Cerebellar nuclear complex (tissue), 1 donor: ENCODE measurements at places on chromosomes 6 and 20.

- no peak for DNase-seq
These were observed 16.3 kb downstream of the HEBP2 start for GRCh38 chr6:138420356-138420755.

GRCh38 chr6:37433657-37434271 lies 743 bp downstream of the CMTR1 start:
- no peak for DNase-seq

DNA sequence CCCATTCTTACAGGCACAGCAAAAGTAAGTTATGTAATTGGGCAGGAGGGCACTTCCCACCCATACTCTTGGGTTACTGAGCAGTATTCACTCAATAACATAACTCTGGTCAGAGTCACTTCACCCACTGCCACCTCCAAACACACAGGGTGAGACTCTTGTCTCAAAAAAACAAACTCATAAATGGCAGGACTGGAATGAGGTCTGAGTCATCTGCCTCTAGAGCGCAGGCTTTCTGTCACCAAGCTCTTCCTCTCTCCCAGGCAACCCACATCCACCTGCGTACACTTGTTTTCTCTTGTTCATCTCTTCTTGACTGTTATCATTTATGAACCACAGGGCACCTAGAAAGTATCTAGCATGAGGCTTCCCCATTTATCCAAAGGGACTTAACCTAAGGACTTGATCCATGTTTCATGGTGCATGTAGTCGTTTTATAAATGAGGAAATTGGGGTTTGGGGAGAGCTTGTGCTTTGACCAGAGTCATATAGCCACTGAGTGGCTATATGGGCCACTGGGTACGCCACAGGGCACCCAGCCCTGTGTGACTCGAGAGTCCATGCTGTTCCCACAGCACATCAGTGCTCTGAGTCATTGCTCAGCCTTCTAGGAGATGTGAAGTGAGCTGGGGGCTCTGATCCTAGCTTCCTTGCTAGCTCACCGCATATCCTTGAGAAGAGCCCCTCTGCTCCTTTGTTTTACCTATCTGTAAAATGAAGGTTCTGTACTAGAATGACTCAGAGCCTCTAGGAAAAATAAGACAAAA lies 22.4 kb downstream of the C20orf173 start:
- no peak for DNase-seq

DNA sequence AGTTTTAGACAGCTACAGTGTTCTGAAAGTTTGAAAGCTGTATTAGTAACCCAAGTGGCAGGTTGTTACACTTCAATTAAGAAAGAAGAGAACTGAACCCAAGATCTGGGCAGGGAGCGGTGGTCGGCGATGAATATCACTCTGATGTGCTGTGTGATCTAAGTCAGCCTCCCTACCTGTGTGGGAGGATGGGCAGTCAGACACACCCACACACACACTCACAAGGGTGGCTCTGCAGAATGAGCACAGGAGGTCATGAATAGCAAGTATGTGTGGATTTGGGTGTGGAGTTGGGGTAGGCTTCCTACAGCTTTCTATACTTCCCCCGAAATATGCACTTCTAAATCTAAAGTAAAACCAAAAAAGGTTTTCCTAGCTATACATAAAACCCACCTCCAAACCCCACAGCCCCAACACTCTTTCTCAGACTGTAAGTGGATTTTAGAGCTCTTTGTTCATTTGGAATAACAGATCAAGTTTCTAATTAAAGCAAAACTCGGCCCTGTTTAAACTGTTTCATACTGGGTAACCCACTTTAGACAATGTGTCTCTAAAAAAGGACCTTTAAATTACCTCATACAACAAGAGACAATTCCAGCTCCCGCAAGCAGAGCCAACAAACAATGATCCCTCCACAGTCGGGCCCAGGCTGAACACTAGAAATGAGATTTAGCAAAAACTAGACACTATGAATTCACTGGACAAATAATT lies 19.4 kb downstream of the TNFRSF21 start:
- DNase-seq: no peak

- no peak for DNase-seq
These were observed 272.5 kb upstream of the SGK1 start for GRCh38 chr6:134590449-134590848.

GRCh38 chr6:130366107-130367005 lies 539 bp downstream of the TMEM200A start:
- DNase-seq: no peak

GRCh38 chr6:166488076-166488685 lies 98.3 kb downstream of the RAMACL start:
- no peak for DNase-seq

DNA sequence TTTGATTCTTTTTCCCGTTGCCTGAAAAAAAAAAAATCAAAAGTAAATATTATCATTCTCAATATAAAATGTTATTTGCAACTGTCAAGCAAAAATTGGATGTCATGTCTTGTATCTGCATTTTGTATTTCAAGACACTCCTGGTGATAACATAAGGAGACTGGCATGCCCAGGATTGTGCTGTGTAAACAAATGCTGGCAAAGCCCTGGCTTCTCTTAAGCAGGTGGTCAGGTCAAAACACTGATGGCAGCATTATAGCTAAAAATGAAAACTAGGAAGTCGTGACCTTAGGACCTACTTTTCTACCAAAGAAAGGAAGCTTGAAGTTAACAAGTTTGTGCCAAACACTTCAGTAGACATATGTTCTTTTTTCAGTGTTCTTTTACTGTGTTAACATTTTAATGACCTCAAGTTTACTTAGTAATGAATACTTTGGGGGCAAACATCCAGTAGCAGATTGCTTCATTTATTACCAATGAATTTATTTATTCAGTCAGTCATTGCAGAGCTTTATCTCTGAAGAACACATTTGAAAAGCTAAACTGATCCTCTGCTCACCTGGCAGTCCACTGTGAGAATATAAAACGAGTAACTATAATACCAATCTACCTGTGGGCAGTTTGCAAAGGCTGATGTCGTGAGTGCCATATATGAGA lies 243.1 kb upstream of the FLRT3 start:
- no peak for DNase-seq

GRCh38 chr6:54916858-54917257 lies 70.3 kb downstream of the FAM83B start:
- no peak for DNase-seq

DNA sequence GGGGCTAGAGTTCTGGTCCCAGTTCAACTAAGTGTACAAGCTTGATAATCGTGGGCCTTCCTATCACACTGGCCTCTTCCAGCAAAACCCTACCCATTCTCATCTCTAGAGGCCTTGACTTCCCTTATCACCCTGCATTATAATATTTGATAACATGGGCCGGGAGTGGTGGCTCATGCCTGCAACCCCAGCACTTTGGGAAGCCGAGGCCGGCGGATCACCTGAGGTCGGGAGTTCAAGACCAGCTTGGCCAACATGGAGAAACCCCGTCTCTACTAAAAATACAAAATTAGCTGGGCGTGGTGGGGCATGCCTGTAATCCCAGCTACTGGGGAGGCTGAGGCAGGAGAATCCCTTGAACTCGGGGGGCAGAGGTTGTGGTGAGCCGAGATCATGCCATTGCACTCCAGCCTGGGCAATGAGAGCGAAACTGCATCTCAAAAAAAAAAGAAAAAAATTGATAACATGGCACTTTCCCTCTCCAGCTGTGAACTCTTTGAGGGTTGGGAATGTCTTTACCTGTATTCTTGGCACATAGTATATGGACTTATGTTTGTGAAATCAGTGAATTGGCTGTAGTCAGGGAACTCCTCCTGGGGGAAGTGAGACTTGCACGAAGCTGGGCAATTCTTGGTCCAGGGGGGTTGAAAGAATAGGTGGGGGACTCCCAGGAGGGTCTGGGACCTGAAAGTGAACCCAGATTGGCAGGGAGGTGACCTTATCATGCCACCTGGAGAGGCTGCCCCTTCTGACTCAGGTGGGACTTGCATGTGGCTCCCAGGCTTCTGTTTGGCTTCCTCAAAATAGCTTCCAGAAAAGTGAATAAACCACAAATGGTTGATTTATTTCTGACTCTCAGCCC lies 915 bp upstream of the C6orf47 start:
- DNase-seq: no peak

DNA sequence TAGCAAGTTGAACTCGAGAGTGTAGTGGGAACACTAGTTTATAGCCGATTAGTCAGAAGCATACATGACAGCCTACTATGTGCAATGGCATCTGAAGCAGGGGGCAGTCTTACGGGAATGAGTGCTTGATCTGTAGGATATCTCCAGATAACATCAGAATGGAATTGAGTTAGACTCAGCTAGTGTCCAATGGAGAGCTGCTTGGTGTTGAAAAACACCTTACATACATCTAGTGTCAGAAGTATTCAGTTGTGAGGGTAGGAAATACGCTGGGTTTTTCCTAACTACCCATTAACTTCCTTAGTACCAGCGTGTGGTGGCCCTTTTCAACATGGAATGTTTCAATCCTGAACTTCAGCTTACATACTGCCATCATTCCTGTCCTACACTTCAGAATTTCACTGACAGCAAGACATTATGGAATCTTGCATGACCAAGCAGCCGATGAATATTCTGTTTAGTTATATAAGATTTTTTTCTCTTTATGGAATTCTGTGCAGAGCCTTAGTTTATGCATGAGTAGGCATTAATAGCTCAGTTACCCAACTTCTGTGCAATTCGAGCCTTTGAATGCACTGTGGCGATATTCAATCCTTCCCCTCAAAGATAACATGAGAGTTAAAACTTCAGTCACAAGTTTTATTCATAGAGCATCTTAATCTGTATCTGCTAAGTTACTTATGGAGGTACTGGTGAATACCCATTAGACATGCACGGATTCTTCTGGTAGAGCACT lies 218.6 kb upstream of the MOCS1 start:
- DNase-seq: no peak

- DNase-seq: no peak
These were observed 98.6 kb downstream of the EYA4 start for GRCh38 chr6:133339543-133340384.

GRCh38 chr6:135030532-135031178 lies 24.0 kb downstream of the HBS1L start:
- DNase-seq: no peak

GRCh38 chr6:167093922-167094432 lies 28.9 kb upstream of the CCR6 start:
- no peak for DNase-seq
